Motor neuron (in vitro differentiated cells): ENCODE measurements at places on chromosomes 5 and 9. TPM values are rescaled to one million over a fixed set of nuclear protein-coding genes. Genes with fewer than 3 reads are reported as not detected.

DNA sequence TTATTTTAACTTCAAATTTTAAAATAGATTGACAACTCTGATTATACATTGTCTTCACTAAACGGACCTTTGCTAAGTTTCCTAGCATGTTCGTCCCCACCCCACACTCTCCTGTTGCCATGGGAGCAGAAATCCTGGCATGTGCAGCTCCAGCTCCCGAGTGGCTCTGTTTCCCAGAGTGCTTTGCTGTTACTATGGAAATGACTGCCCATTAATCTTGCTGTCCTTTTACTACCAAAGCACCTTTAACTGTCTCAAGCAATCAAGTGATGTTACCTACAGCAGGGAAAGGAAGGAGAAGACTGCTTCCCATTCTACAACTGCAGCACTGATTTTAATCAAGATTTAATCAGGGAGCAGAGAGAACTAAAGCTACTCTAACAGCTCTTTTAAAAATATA lies 212.0 kb upstream of the KIF2A start:
- ATAC-seq, result peak; percentile 98

DNA sequence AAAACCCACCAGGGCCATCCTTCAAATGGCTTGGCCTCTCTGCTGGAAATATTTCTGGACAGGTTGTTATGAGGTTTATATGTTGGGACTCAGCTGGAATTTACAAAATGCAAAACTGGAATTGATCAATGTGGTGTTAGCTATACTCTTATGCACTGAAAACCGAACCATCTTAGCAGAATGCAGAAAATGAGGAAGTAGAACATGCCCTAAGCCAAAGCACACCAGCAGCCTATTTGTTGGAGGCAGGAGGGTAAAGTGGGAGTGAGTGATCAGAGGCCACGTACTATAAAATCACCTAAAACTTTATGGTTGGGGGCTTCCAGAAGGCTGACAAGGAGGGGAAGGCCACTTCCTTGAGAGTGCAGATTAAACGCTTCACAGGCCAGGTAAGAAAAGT lies 63.6 kb upstream of the C5orf63 start:
- ATAC-seq, result no peak

GRCh38 chr5:178340187-178340586 lies 107.6 kb upstream of the PHYKPL start:
- ATAC-seq, result no peak

- no peak for ATAC-seq
Observed at GRCh38 chr5:40224421-40224820, 455.3 kb upstream of the PTGER4 start.

DNA sequence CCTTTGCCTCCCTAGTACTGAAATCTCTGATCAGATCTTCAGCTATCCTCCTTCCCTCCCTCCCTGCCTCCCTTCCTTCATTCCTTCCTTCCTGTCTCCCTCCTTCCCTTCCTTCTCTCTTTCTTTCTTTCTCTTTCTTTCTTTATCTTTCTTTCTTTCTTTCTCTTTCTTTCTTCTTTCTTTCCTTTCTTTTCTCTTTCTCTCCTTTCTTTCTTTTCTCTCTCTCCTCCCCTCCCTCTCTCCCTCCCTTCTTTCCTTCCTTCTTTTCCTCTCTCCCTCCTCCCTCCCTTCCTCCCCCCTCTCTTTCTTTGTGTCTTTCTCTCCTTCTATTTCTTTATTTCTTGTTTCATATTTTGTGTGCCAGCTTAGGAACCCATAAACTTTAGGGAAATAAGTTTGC lies 23.9 kb upstream of the ANKRD55 start:
- ATAC-seq, result no peak

The PHF24 gene
- total RNA-seq, result 0.15 and 0.32 TPM in 2 replicates

The TLX3 gene
- total RNA-seq, result not detected in 2 replicates

The GABRA1 gene
- 0.73 and 0.78 TPM in 2 replicates for total RNA-seq

The PTGR1 gene
- 21.6 and 22.8 TPM in 2 replicates for total RNA-seq
